Esophagus muscularis mucosa (tissue), 4 donors: ENCODE measurements at places on chromosomes 3 and 15. TPM values are rescaled to one million over a fixed set of nuclear protein-coding genes. Genes with fewer than 3 reads are reported as not detected.
A peak's percentile ranks its signal among the peaks of the same experiment; 100 is the strongest.

GRCh38 chr3:71989165-71989564 is 204.2 kb upstream of the PROK2 start:
- no peaks in the 10 kb centered on the region for H3K4me1 ChIP-seq
- H3K27ac ChIP-seq: no peak overlapping the region
- H3K36me3 ChIP-seq: no peaks in the 10 kb centered on the region
- DNase-seq: no peak

GRCh38 chr3:124927574-124928045 is 6.9 kb downstream of the MUC13 start:
- no peak overlapping the region for H3K4me3 ChIP-seq
- DNase-seq: no peak
- no peaks in the 10 kb centered on the region for H3K4me1 ChIP-seq
- no peak overlapping the region for H3K27ac ChIP-seq
- H3K27me3 ChIP-seq: no peaks in the 10 kb centered on the region
- no peaks in the 10 kb centered on the region for H3K36me3 ChIP-seq

GRCh38 chr3:16883057-16883722 is 1.6 kb upstream of the PLCL2 start:
- peaks cover 20% of the 10 kb centered on the region for H3K4me1 ChIP-seq
- no peak for DNase-seq
- peak overlapping the region; percentile 85 for H3K27ac ChIP-seq
- H3K4me3 ChIP-seq: no peak overlapping the region

GRCh38 chr3:89957451-89957850 is 850.0 kb downstream of the EPHA3 start:
- no peak for DNase-seq
- H3K4me3 ChIP-seq: no peak overlapping the region
- peaks cover 18% of the 10 kb centered on the region for H3K4me1 ChIP-seq
- H3K27ac ChIP-seq: no peak overlapping the region
- H3K27me3 ChIP-seq: no peaks in the 10 kb centered on the region

DNA sequence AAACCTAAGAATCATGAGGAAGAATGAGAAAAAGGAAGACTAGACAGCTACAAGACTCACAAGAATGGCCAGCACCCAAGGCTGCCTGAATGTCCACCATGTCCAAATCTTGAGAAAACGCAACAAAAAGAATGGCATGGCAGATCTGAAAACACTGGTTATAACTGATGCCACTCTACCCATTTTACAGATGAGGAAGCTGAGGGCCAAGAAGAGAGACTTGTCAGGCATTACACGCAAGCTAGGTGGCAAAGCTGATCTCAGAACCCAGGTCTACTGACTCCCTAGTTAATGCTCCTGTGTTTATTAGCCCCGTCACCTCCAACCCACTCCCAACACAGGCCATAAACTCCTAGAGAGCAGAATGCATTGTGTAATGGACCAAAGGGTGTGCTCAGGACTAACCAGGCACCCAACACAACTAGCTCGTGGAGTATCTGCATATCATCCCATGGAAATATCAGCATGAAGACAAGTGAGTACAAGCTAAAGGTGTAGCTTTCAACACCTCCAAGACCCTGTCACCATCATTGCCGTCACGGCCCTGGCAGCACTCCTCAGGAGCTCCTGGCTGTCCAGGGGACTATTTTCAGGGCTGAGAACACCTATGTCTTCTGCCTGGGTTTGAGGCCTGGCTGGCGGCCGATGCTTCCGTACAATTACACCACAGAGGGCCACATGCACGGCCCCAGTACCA is 111.7 kb downstream of the XXYLT1 start:
- H3K4me1 ChIP-seq: peaks cover 46% of the 10 kb centered on the region
- no peaks in the 10 kb centered on the region for H3K36me3 ChIP-seq
- peak overlapping the region; percentile 67 for H3K27ac ChIP-seq

GRCh38 chr15:41870689-41871081 is 23.2 kb downstream of the SPTBN5 start:
- H3K36me3 ChIP-seq: no peaks in the 10 kb centered on the region
- H3K4me3 ChIP-seq: no peak overlapping the region
- H3K4me1 ChIP-seq: no peaks in the 10 kb centered on the region
- no peak for DNase-seq

DNA sequence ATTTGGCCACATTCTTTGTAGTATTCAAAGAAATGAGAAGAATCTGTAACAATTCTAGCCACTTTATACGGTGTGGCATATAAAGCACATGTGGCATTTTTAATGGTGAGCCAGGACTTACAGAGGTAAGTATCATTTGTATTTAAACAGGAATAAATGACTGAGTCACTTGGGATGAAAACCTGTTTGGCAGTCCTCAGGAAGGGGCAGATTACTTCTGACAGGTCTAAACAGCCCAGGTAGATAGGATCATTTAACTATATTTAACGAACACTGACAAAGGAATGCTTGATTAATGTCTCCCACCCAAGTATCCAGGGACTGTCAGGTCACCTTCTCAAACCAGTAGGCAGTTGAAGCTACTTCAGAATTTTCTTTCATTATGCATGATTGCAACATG is 241.5 kb upstream of the SATB1 start:
- H3K27me3 ChIP-seq: no peaks in the 10 kb centered on the region
- H3K4me1 ChIP-seq: no peaks in the 10 kb centered on the region
- no peaks in the 10 kb centered on the region for H3K36me3 ChIP-seq
- no peak overlapping the region for H3K27ac ChIP-seq

GRCh38 chr15:77527164-77527778 is 105.4 kb downstream of the LINGO1 start:
- H3K27ac ChIP-seq: no peak overlapping the region
- no peaks in the 10 kb centered on the region for H3K36me3 ChIP-seq
- no peak for DNase-seq
- H3K27me3 ChIP-seq: no peaks in the 10 kb centered on the region

GRCh38 chr3:160768918-160769317 is 12.9 kb downstream of the PPM1L start:
- H3K36me3 ChIP-seq: no peaks in the 10 kb centered on the region
- H3K4me3 ChIP-seq: no peak overlapping the region
- no peak overlapping the region for H3K27ac ChIP-seq

- H3K27me3 ChIP-seq: no peaks in the 10 kb centered on the region
- H3K4me1 ChIP-seq: peaks cover 33% of the 10 kb centered on the region
- H3K36me3 ChIP-seq: peaks cover 13% of the 10 kb centered on the region
- peak overlapping the region; percentile 95 for H3K27ac ChIP-seq
- H3K4me3 ChIP-seq: peak overlapping the region; percentile 76
- no peak for DNase-seq
Measured at GRCh38 chr15:50907601-50908208, 778 bp upstream of the AP4E1 start.

- H3K27me3 ChIP-seq: no peaks in the 10 kb centered on the region
- no peaks in the 10 kb centered on the region for H3K36me3 ChIP-seq
- DNase-seq: no peak
- H3K4me1 ChIP-seq: no peaks in the 10 kb centered on the region
- H3K4me3 ChIP-seq: no peak overlapping the region
Measured at GRCh38 chr3:65146179-65146578, 458.4 kb upstream of the ADAMTS9 start.

DNA sequence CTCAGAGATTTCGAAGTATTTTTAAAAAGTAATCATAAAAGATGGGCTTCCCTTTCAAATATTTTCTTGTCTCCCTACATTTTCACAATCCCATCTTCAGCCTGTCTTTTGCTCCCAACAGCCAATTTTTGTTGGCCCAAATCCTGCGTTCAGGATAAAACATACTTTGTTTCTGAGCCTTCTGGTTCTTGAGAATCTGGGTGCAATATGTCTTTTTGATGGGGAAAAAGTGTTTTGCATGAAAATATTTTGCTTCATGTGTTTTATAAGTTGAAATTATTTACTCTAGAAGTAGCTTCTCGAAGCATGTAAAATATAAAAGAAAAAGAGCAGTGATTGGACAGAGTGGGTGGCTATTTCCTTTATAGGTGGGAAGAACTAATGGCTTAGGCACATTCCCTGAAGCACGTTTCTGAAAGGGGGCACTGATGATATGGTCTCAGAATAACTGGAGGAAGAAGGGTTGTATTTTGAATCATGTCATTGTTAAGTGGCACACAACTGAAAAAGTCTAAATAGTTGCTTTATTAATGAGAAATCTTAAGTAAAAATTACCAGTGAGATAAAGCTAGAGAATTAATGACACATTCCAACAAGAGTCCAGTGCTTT is 3.9 kb downstream of the UNC13C start:
- no peak overlapping the region for H3K4me3 ChIP-seq
- H3K27me3 ChIP-seq: no peaks in the 10 kb centered on the region
- H3K27ac ChIP-seq: no peak overlapping the region
- H3K4me1 ChIP-seq: peaks cover 18% of the 10 kb centered on the region

DNA sequence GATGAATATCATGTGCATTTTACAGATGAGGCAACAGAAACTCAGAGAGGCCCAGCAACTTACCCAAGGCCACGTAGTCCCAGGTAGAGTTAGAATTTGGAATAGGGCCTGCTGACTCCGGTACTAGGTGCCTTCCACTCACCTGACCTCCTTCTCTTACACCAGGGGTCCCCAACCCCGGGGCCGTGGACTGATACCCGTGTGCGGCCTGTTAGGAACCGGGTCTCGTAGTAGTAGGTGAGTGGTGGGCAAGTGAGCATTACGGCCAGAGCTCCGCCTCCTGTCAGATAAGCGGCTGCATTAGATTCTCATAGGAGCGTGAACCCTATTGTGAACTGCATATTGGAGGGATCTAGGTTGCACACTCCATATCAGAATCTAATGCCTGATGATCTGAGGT is 64.8 kb downstream of the SMAD3 start:
- no peaks in the 10 kb centered on the region for H3K36me3 ChIP-seq
- no peak for DNase-seq
- no peaks in the 10 kb centered on the region for H3K27me3 ChIP-seq
- H3K4me3 ChIP-seq: no peak overlapping the region
- H3K4me1 ChIP-seq: peaks cover 91% of the 10 kb centered on the region

The MCF2L2 gene
- 3.3 TPM for total RNA-seq

The TIMP4 gene
- 26.7 TPM for total RNA-seq

The TNFAIP8L3 gene
- total RNA-seq: 15.7 TPM

The GUCA1C gene
- not detected for total RNA-seq

The IQCF5 gene
- total RNA-seq: not detected

The C15orf61 gene
- total RNA-seq: 3.8 TPM

The IL16 gene
- 13.5 TPM for total RNA-seq

The TIPIN gene
- total RNA-seq: 5.3 TPM

The LAMB2 gene
- 609 TPM for total RNA-seq

The SOX14 gene
- total RNA-seq: not detected
